ENCODE measurements at places on chromosomes 3 and 15.
A peak's percentile ranks its signal among the peaks of the same experiment; 100 is the strongest.

- no peaks in the 10 kb centered on the region for H3K4me1 ChIP-seq
- no peak for DNase-seq
- no peak overlapping the region for H3K27ac ChIP-seq
- no peaks in the 10 kb centered on the region for H3K36me3 ChIP-seq
- no peak overlapping the region for H3K4me3 ChIP-seq
Observed at GRCh38 chr15:71800835-71801745, 9.3 kb upstream of the NR2E3 start.

- DNase-seq: no peak
- H3K27ac ChIP-seq: no peak overlapping the region
- no peaks in the 10 kb centered on the region for H3K36me3 ChIP-seq
Observed at GRCh38 chr3:137687181-137687879, 76.8 kb upstream of the SOX14 start.

GRCh38 chr3:14775563-14775962 lies 43.2 kb upstream of the FGD5 start:
- H3K4me1 ChIP-seq: no peaks in the 10 kb centered on the region
- H3K27me3 ChIP-seq: no peaks in the 10 kb centered on the region
- H3K4me3 ChIP-seq: no peak overlapping the region
- no peak overlapping the region for H3K27ac ChIP-seq
- no peak for DNase-seq
- H3K36me3 ChIP-seq: no peaks in the 10 kb centered on the region

GRCh38 chr15:62672268-62672667 lies 370.3 kb upstream of the TPM1 start:
- peaks cover 21% of the 10 kb centered on the region for H3K36me3 ChIP-seq
- no peaks in the 10 kb centered on the region for H3K4me1 ChIP-seq
- H3K27me3 ChIP-seq: no peaks in the 10 kb centered on the region

DNA sequence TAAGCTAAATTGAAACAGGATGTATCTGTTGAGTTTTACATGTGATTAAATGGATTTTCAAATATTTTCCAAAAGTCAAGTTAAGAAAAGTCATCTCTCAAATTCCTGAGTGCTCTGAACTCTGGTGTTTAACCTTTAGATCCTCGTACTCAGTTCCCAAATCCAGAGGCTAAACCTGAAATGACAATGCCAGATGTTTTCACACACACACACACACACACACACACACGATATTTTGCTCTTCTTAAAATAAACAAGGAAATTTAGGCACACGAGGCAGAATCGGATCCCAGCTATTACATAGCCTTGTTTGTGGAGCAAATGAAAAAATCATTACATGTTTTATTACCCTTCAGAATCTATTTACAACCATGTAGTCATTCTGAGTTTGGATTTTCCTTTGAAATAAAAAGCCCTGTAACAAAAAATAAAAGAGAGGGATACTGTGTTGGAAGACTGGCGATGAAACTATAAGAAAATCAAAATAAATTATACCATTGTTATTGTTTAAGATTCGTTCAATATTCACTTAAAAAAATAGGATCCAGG lies 20.6 kb upstream of the UBE2E1 start:
- H3K4me3 ChIP-seq: no peak overlapping the region
- DNase-seq: no peak
- H3K4me1 ChIP-seq: no peaks in the 10 kb centered on the region
- no peaks in the 10 kb centered on the region for H3K27me3 ChIP-seq
- H3K36me3 ChIP-seq: no peaks in the 10 kb centered on the region

- DNase-seq: no peak
- H3K4me3 ChIP-seq: no peak overlapping the region
- no peaks in the 10 kb centered on the region for H3K27me3 ChIP-seq
- no peak overlapping the region for H3K27ac ChIP-seq
- H3K4me1 ChIP-seq: no peaks in the 10 kb centered on the region
Observed at GRCh38 chr3:169701457-169701856, 37.9 kb upstream of the MECOM start.

DNA sequence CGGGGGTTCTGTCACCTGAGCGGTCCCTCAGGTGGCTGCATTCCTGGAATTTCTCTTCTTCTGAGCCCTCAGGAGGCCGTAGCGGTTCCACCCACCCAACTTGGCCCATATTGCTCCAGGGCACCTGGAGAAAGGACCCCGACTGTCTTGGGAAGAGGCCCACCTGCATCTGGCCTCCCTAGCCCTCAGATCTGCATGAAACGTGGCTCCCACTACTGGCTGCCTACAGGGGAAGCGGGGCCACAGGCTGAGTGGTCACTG lies 9.9 kb upstream of the ANPEP start:
- no peak for DNase-seq
- H3K36me3 ChIP-seq: no peaks in the 10 kb centered on the region
- no peaks in the 10 kb centered on the region for H3K27me3 ChIP-seq
- no peak overlapping the region for H3K4me3 ChIP-seq
- H3K4me1 ChIP-seq: peaks cover 3% of the 10 kb centered on the region

DNA sequence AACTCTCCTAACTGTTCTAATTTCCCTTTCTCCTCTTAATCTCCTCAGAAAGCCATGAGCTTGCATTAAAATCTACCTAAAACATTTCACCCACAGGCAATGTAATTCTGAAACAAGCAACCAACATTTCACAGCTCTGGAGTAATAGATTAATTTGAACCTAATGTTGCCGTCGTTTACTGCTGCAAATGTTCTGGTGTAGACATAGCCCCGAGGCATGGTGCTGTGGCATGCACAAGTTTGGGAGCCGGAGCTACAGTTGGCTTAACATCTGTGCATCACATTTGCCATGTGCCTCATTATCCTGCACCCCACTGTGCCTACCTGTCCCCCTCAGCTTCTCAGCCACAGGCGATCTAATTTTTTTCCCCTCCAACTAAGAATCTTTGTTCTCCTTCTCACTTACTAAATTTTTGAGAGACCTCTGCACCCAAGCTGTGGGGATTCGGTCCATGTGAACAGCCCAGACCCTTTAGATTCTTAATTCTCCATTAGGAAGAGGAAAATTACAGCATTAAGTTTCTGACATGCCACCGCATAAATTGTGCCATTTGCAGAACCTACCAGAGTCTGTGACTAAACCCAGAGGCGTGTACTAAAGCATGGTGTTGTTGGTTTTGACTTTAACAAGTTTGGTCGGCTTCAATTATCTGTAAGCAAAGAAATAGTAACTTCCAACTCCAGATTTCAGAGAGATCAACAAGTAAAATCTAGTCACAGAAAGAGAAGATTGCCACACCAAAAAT lies 419.2 kb downstream of the MECOM start:
- no peaks in the 10 kb centered on the region for H3K27me3 ChIP-seq
- peaks cover 26% of the 10 kb centered on the region for H3K4me1 ChIP-seq
- no peak overlapping the region for H3K27ac ChIP-seq
- no peaks in the 10 kb centered on the region for H3K36me3 ChIP-seq
- H3K4me3 ChIP-seq: no peak overlapping the region
- no peak for DNase-seq

GRCh38 chr3:43858294-43858701 lies 167.6 kb downstream of the ABHD5 start:
- no peaks in the 10 kb centered on the region for H3K27me3 ChIP-seq
- H3K4me3 ChIP-seq: no peak overlapping the region

DNA sequence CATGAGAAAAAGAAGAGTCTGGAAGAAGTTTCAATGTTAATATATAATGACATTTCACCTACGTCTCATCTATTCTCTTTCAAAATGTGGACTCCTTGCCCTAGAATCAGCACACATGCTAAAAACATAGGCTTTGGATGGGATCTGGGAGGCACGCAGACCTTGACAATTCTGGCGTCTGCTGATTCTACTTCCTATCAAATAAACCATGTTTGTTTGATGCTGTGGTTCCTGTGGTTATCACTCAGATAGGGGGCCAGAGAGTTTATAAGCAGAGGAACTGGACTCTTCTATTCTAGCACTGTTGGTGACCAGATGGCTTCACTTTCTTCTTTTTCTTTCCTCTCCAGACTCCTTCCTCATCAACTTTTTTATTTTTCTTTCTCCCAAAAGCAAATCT lies 336.8 kb downstream of the DIPK2A start:
- no peak overlapping the region for H3K27ac ChIP-seq
- no peaks in the 10 kb centered on the region for H3K4me1 ChIP-seq
- no peaks in the 10 kb centered on the region for H3K36me3 ChIP-seq
- no peak overlapping the region for H3K4me3 ChIP-seq
- no peaks in the 10 kb centered on the region for H3K27me3 ChIP-seq

DNA sequence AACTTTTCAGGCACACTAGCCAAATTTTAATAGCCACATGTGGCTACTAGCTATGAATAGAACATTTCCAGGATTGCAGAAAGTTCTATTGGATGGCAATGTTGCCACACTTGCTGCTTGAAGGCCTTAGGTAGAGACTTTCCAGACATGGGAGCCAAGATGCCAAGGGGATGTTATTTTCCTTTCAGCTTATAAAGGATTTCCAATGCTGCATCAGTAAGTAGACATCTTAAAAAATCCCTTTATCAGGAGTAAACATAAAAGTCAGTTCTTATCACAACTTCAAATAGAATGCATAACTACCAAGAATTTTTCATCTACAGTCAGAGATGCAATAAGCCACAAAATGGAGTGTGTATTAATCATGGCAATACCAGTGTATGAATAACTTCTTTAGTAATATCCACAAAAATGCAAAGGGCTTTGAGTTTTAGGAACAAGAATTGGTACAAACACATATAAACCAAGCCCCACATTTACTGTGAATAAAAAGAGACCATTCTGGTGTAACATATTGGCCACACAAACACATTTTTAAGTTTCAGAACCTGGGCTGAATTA lies 457.1 kb upstream of the ADAMTS9 start:
- H3K4me3 ChIP-seq: no peak overlapping the region
- no peak for DNase-seq
- no peaks in the 10 kb centered on the region for H3K36me3 ChIP-seq
- no peak overlapping the region for H3K27ac ChIP-seq

GRCh38 chr15:47959617-47960413 lies 161.0 kb upstream of the SLC24A5 start:
- no peak overlapping the region for H3K27ac ChIP-seq

- no peaks in the 10 kb centered on the region for H3K27me3 ChIP-seq
- H3K36me3 ChIP-seq: no peaks in the 10 kb centered on the region
- H3K27ac ChIP-seq: no peak overlapping the region
- H3K4me3 ChIP-seq: no peak overlapping the region
- no peaks in the 10 kb centered on the region for H3K4me1 ChIP-seq
- peak; percentile 79 for DNase-seq
Observed at GRCh38 chr15:98442379-98442833, 205.9 kb upstream of the IGF1R start.

GRCh38 chr3:43223670-43224364 lies 62.5 kb upstream of the SNRK start:
- no peaks in the 10 kb centered on the region for H3K27me3 ChIP-seq
- no peak overlapping the region for H3K4me3 ChIP-seq
- no peaks in the 10 kb centered on the region for H3K36me3 ChIP-seq
- DNase-seq: no peak
- no peaks in the 10 kb centered on the region for H3K4me1 ChIP-seq
- H3K27ac ChIP-seq: no peak overlapping the region

DNA sequence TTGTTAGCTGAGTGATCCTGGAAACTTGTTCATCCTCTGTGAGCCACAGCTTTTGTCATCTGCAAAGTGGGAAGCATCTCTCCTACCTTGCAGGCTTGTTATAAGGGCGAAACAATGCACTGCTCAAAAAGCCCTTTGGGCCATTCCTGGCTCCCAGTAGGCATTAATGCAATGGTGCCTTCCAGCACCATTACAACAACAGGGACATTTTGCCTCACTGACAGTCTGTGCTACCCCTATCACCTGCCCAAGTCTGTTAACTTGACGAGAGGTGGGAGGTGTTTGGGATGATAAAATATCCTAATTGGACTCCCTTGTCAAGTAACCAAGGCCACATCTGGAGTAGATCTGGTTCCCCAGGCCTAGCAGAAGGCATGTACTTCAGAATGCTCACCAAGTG lies 44.2 kb downstream of the ZDHHC3 start:
- no peak for DNase-seq
- peaks cover 33% of the 10 kb centered on the region for H3K36me3 ChIP-seq
- no peaks in the 10 kb centered on the region for H3K4me1 ChIP-seq
- no peak overlapping the region for H3K27ac ChIP-seq

- no peak for DNase-seq
- H3K36me3 ChIP-seq: no peaks in the 10 kb centered on the region
- no peak overlapping the region for H3K4me3 ChIP-seq
- H3K4me1 ChIP-seq: no peaks in the 10 kb centered on the region
- no peaks in the 10 kb centered on the region for H3K27me3 ChIP-seq
- no peak overlapping the region for H3K27ac ChIP-seq
Observed at GRCh38 chr3:87997298-87997697, 61.5 kb downstream of the CGGBP1 start.

DNA sequence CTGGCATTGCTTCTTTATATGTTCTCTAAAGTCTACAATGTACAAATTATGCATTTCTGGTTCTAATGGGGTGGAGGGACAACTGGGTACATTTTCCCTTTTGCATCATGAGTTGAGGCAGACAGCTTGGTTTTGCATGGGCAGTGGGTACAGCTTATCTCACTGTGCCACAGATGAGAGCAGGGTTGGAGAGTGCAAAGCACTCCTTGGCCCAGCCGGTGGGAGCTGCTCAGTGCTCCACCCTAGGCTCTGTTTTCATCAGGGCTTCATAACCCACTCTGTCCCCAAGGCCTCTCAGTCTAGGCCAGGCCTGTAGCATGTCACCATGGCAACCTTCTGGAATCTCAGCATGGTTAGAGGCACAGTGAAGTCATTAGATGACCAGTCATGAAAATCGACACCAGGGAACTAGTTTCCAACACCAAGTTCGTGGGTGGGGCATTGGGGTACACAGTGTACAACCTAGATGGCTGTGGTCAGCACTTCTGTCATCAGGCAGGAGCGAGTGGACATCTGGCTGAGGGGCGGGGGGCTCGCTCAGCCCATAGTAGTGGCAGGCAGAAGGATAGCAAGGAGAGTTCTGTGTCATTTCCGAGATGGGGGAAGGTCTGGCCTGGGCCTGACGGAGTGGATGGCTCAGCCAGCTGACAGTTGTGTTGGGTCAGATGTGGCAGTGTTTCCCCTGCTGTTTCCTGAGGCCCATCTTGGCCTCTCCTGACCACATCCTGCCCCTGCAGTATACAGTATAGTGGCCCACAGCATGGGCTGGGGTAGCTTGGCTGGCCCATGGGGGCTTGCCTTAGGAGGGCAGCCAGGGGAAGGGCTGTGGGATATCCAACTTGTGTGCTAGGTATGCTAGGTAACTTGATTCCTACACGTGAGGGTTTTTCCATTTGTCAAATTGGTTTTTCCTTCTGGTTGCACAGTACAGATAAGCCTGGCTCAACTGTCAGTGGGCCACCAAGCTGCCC lies 75.7 kb upstream of the PRR23C start:
- no peaks in the 10 kb centered on the region for H3K36me3 ChIP-seq
- H3K27ac ChIP-seq: no peak overlapping the region
- no peak overlapping the region for H3K4me3 ChIP-seq
- DNase-seq: peak; percentile 50

DNA sequence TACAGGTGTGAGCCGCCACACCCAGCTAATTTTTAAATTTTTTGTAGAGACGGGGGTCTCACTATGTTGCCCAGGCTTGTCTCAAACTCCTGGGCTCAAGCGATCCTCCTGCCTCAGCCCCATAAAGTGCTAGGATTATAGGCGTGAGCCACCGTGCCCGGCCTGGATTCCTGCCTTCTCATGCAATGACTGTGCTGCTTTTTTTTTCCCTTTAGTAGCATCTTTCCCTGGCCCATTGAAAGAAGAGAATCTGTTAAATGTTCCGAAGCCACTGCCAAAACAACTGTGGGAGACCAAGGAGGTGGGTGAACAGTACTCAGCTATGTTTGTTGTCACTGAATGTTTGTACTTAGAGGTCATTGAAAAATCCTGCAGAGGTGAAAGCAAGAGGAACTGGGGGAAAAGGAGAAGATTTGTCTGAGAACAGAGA lies 88.0 kb downstream of the CRTC3 start:
- peaks cover 2% of the 10 kb centered on the region for H3K4me1 ChIP-seq
- H3K36me3 ChIP-seq: peaks cover 48% of the 10 kb centered on the region
- no peak for DNase-seq
- no peak overlapping the region for H3K4me3 ChIP-seq
- H3K27me3 ChIP-seq: no peaks in the 10 kb centered on the region

All from ascending aorta (tissue), 2 donors.